ENCODE measurements at places on chromosomes 12 and 14. TPM values are rescaled to one million over a fixed set of nuclear protein-coding genes. Genes with fewer than 3 reads are reported as not detected.

PSMB11 gene
- total RNA-seq: 0.27 TPM

KRT79 gene
- not detected for total RNA-seq

ACOT6 gene
- not detected for total RNA-seq

TPH2 gene
- not detected for total RNA-seq

DGKA gene
- 27.2 TPM for total RNA-seq

SCNN1A gene
- total RNA-seq: 5.2 TPM

DAAM1 gene
- 64.0 TPM for total RNA-seq

GLI1 gene
- total RNA-seq: 3.6 TPM

SLC16A7 gene
- total RNA-seq: 49.7 TPM

EMP1 gene
- 455 TPM for total RNA-seq

EPYC gene
- total RNA-seq: not detected

MYL2 gene
- total RNA-seq: not detected

PTPRR gene
- 0.67 TPM for total RNA-seq

LALBA gene
- not detected for total RNA-seq

DNA sequence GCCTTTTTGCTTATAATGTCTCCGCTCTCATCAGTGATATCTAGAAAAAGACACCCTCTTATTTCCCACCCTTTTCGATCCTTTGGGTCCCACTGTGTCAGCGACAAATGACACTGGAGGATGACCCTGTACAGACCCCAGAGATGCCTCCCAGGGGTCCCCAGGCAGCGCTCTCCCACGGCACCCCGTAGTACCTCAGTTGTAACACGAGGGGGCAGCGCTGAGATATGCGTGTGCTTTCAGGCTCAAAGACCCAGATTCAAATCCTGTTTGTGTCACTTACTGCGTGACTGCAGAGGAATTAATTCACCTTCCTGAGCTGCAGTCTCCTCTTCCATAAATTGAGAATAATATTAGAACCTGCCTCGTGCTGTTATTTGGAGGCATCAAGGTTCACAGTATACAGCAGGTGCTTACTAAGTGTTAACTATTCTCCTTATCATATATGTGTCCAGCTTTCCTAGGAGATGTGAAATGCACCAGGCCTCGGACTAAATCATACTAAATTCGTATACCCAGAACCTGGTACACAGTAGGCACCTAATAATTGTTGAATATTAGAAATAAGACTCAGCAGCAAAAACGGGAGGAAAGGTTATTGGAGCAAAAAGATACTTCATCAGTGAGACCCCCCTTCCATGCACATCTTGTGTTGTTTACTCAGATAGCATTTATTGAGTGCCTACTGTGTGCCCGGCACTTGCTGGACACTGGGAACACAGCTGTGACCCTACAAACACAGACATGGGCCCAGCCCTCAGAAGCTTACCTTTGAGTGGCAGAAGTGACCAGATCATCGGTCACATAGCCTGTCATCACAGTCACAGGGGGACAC is 99.9 kb downstream of the PHETA1 start:
- no peak for ATAC-seq

- no peak for ATAC-seq
Measured at GRCh38 chr12:66035288-66035966, 95.1 kb downstream of the LLPH start.

DNA sequence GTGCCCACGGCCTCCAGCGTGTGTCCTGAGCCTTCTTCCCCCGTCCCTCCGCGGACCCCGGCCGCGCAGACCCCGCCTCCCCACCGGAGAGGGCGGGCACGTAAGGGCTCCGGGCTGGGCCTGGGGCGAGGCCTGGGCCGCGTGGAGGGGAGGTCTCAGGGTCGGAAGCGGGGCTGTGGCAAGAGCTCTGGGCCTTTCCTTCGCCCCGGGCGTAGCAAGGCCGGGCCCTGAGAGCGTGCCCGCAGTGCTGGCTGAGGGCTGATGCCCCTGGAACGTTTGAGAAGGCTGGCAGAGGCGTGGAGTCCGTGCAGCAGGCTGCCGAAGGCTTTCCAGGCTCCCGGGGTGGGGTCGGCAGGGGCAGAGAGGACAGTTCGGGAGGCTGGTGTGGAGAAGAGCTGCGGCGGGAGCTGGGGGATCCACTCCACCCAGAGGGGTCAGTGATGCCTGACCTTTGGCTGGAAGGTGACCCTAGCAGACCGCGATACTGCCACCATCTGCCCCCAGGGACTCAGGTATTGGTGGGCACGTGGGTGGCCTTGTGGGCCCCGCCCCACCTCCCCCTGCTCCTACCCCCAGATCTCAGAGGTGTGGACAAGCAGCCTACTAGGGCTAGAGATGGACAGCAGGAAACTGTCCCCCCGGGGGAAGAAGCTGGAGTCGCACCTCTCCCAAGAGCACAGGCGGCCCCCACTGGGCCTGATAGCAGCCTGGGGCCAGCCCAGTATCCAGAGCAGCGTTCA is 558 bp downstream of the TEX22 start:
- peak; percentile 48 for ATAC-seq

- ATAC-seq: no peak
Measured at GRCh38 chr12:113880988-113881962, 84.8 kb downstream of the RBM19 start.

DNA sequence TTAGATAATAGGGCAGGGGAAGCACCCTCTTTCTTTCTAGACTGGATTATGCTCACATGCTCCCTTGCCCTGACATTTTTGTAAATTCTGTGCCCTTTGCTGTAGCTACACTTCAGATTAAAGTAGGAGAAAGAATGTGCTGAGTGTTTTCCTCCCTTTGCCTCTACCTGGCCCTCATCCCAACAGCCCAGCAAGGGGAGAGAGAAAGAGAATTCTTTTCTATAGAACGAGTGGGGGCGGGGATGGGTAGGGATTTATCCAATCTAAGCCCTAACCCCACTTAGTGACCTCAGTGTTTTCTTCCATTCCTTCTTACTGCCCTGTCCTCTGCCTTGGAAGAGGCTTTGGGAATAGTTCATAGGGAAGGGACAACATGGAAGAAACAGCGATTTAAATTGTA is 13.5 kb downstream of the GPR84 start:
- no peak for ATAC-seq

GRCh38 chr12:92927436-92928281 is 1.4 kb downstream of the EEA1 start:
- ATAC-seq: no peak

DNA sequence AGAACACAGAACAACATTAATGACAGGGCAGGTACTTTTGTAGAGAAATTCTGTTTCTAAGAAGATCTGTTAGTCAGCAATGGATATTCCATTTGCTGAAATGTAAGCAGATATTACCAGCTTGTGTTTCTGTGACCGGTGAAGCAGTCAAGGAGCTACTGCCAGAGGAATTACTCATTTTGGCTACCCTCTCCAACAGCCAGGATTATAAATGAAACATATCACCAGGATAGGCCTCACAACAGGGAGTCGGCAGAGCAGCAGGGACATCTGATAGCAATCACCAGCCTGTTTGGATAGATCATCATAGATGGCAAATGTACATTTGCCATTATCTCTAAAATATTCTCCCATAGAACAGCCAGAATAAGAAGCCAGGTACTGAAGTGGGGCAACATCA is 440.7 kb downstream of the KCNH5 start:
- no peak for ATAC-seq

- no peak for ATAC-seq
Measured at GRCh38 chr12:120873226-120873625, 30.9 kb downstream of the SPPL3 start.

- ATAC-seq: no peak
Measured at GRCh38 chr14:80518173-80518572, 306.9 kb upstream of the DIO2 start.

DNA sequence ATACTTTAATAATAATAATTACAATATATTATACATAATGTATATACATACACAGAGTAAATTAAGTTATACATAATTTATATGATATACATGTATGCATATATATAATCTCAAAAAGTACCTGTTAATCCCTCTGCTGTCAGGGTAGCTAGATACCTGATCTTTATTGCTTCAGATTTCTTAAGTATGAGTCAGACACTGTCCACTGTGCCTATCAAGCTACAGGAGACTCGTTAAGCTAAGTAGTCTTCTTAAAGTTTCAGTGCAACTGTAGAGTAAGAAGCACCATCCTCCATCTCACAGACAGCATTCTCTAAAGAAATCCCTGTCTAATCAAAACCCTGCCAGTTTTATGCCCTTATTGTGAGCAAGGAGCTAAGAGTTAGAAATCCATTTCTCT is 428.7 kb downstream of the RERGL start:
- no peak for ATAC-seq

- no peak for ATAC-seq
Measured at GRCh38 chr12:120032242-120032641, 43.2 kb downstream of the BICDL1 start.

GRCh38 chr12:107731366-107731765 is 29.6 kb downstream of the PRDM4 start:
- ATAC-seq: no peak

- ATAC-seq: no peak
Measured at GRCh38 chr12:49689237-49689636, 18.0 kb downstream of the FMNL3 start.

GRCh38 chr12:132078190-132078589 is 65.9 kb downstream of the DDX51 start:
- ATAC-seq: peak; percentile 58

DNA sequence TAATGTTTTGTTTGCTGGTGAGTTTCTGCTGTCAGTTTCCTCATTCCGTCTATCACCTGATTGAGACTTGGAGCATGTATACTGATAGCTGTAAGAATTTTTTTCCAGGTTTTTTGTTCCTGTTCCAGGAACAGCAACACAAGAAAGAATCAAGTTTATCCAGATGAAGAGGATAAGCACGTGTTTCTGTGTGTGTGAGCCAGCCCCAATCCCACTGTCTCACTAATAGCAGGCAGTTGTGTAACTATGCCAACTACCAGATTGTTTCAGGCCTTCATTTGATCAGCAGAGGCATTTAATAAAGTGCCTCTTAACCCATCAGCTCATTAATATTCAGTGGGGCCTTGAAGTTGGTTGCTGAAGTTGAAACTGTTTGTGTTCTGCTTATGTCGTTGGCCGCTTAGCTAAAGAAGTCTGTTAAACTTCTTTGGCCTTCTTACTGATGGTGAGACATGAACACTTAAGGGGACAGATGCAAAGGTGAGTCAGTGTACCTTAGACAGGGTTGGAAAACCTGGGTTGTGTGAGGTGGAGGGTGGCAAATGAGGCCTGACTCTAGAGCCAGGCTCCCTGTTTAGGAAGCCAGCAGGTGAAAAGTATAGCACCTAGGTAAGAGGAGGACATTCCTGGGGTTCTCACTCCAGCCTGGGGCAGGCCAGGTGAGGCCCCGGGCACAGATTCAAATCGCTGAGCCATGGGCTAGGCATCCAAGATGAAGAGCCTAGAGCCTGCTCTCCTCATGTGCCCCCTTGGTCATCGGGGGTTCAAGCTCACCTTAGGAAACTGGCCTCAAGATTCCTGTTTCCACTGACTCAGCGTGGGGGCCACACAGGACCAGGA is 3.7 kb downstream of the ANKRD13A start:
- no peak for ATAC-seq

DNA sequence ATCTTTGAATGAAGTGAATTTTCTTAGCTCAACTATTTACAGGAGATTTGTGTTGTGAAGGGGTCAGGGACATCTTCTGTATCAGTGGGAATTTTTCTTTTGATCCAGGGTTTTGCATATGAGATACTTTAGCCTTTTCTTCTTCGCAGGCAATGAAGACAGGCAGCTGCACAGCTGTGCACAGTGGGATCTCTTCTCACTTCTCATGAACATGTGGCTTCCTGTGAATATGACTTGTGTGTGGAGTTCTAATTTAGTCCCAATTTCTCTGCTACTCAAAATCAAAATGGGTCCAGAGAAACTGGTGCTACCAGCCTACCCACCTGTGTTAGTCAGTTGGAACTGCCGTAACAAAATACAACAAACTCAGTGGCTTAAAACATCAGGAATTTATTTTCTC is 37.8 kb downstream of the ARF6 start:
- ATAC-seq: no peak

DNA sequence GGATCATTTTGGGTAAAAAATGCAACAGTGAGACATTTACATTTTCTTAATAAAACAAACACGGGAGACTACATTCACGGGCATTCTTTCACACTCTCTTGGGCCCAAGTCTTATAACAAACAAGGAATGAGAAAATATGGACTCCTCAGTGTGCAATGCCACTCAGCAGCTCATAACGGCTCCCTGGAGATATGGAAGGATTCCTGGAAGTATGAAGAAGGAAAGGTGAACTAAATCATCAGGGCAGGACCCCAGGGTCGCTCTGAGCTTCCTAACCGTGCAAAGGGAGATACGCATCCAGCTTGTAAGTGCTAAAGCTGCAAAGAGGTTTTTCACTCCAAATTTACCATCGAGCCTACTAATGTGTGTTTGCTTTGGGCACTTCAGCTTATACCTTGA is 33.5 kb upstream of the CCDC91 start:
- no peak for ATAC-seq

- ATAC-seq: no peak
Measured at GRCh38 chr14:72738161-72738611, 155.7 kb downstream of the DPF3 start.

- ATAC-seq: no peak
Measured at GRCh38 chr14:35205737-35206136, 83.4 kb downstream of the PRORP start.

GRCh38 chr14:68444449-68445168 is 348.3 kb downstream of the ZFP36L1 start:
- no peak for ATAC-seq

DNA sequence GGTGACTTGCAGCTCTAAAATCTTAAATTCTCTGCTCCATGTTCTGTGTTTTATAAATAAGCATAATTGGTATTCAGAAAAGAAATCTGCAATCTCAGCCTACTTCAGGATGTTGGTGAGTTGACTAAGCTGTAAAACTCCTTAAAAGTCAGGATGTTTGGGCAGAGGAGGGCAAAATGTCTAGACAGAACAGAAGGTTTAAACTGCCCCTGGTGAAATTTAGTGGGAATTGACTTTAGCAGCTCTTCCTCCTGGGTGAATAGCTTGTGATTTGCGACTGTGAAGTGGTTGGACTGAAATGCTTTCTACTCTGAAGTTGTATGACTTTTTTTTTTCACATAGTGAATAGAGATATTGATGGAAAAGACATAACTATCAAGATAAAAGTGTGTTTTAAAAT is 85.8 kb downstream of the CAND1 start:
- no peak for ATAC-seq

GRCh38 chr14:86646696-86647690 is 1117.0 kb downstream of the FLRT2 start:
- ATAC-seq: no peak

- no peak for ATAC-seq
Measured at GRCh38 chr14:68363843-68364767, 428.8 kb downstream of the ZFP36L1 start.

GRCh38 chr12:92539110-92539749 is 163.6 kb upstream of the PLEKHG7 start:
- peak; percentile 52 for ATAC-seq

DNA sequence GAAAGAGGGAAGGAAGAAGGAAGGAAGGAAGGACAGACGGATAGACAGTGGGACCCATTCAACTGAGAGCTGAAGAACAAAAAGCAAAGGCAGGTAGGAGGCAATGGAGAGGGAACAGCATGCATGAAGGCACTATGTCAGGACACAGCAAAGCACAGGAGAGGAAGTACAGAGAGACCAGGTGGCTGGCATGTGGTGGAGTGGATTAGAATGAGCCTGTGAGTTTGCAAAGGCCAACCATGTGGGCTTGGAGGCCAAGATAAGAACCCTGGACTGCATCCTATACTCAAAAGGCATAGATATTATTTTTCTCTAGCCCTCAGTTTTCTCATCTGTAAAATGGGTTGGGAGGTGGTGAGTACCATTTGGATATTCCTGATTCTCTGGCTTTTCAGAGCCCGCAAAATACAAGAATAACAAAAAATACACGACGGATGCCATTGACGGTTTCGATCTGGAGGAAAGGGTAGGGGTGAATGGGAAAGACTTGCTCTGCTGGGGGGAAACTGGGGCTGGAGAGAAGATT is 102.9 kb downstream of the WSCD2 start:
- ATAC-seq: no peak

GRCh38 chr12:14393751-14394150 is 28.3 kb downstream of the ATF7IP start:
- no peak for ATAC-seq

All from gastroesophageal sphincter (tissue), 4 donors.